ENCODE measurements at places on chromosomes 11 and 22. TPM values are rescaled to one million over a fixed set of nuclear protein-coding genes. Genes with fewer than 3 reads are reported as not detected.

Gene INS
- not detected for total RNA-seq

Gene COX8A
- total RNA-seq, result 263 TPM

Gene SLN
- not detected for total RNA-seq

Gene TMEM123
- total RNA-seq, result 178 TPM

Gene MUC5AC
- not detected for total RNA-seq

Gene SCGB1D4
- total RNA-seq, result not detected

Gene AQP11
- total RNA-seq, result 0.63 TPM

Gene CCDC81
- 0.53 TPM for total RNA-seq

Gene SF3A1
- 18.7 TPM for total RNA-seq

Gene MORC2
- total RNA-seq, result 21.6 TPM

Gene GAL3ST3
- total RNA-seq, result 0.14 TPM

Gene PAK1
- 5.0 TPM for total RNA-seq

Gene MAJIN
- not detected for total RNA-seq

Gene OR51G1
- total RNA-seq, result not detected

Gene BTG4
- total RNA-seq, result not detected

Gene ESRRA
- total RNA-seq, result 40.4 TPM

Gene DDI1
- total RNA-seq, result not detected

Gene TCN2
- total RNA-seq, result 61.3 TPM

Gene CBLIF
- total RNA-seq, result not detected

Gene TREH
- total RNA-seq, result not detected

Gene CARNS1
- not detected for total RNA-seq

Gene SEPTIN5
- total RNA-seq, result 11.8 TPM

Gene BACE1-AS
- total RNA-seq, result 1.8 TPM

Gene CLP1
- total RNA-seq, result 22.9 TPM

Gene MRGPRX4
- total RNA-seq, result not detected
